Activated naive CD4-positive, alpha-beta T cell treated with anti-CD3 and anti-CD28 coated beads for 36 hours (primary cell): ENCODE measurements at places on chromosomes 1 and 21.
A peak's percentile ranks its signal among the peaks of the same experiment; 100 is the strongest.

GRCh38 chr1:93593854-93594602, 87.6 kb downstream of the BCAR3 start:
- no peak overlapping the region for H3K27ac ChIP-seq
- no peaks in the 10 kb centered on the region for H3K36me3 ChIP-seq

- peaks cover 38% of the 10 kb centered on the region for H3K36me3 ChIP-seq
- no peak for DNase-seq
- H3K4me1 ChIP-seq, result peaks cover 9% of the 10 kb centered on the region
- H3K27ac ChIP-seq, result peak overlapping the region; percentile 24
- H3K4me3 ChIP-seq, result no peak overlapping the region
Measured at GRCh38 chr1:2399890-2400575, 8.4 kb downstream of the RER1 start.

- H3K27me3 ChIP-seq, result no peaks in the 10 kb centered on the region
- no peaks in the 10 kb centered on the region for H3K36me3 ChIP-seq
- no peak for DNase-seq
- no peak overlapping the region for H3K4me3 ChIP-seq
Measured at GRCh38 chr1:24253571-24253970, 65.6 kb upstream of the GRHL3 start.

DNA sequence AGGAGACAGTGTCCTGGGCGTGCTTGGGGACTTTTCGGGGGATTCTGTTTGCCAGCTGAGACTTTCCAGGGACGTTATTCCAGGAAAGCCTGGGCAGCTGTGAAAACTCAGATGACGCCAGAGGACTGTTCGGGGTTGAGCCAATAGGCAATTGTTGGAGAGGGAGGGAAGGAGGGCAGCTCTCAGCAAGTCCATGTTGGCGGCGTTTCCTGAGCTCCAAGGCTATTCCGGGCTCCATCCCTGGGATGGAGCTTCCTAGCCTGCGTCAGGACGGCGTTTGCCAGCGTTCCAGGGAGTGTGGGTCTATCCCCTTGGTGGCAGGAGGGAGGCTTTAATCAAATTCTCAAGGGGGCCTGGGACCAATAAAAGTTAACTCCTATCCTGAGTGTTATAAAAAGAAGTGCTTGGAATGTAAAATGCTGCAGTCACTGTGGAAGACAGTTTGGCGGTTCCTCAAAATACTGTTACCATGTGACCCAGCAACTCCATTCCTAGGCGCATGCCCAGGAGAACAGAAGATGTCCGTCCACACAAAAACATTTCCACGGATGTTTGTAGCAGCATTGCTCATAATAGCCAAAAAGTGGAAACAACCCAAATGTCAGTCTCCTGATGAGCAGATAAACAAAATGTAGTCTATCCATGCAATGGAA, 15.2 kb downstream of the SLC27A3 start:
- H3K27me3 ChIP-seq, result peaks cover 2% of the 10 kb centered on the region
- H3K4me3 ChIP-seq, result peak overlapping the region; percentile 22
- H3K27ac ChIP-seq, result peak overlapping the region; percentile 56
- H3K36me3 ChIP-seq, result no peaks in the 10 kb centered on the region
